ENCODE measurements at places on chromosomes 5 and 9. TPM values are rescaled to one million over a fixed set of nuclear protein-coding genes. Genes with fewer than 3 reads are reported as not detected.

The CRB2 gene
- polyA plus RNA-seq, result 0.03 TPM

The ATOSB gene
- 10.3 TPM for polyA plus RNA-seq

The UQCRQ gene
- polyA plus RNA-seq, result 499 TPM

The CFAP90 gene
- 1.2 TPM for polyA plus RNA-seq

- H3K27me3 ChIP-seq, result no peaks in the 10 kb centered on the region
- H3K27ac ChIP-seq, result no peak overlapping the region
- no peak overlapping the region for H3K4me3 ChIP-seq
- no peaks in the 10 kb centered on the region for H3K36me3 ChIP-seq
Measured at GRCh38 chr5:74616236-74617146, 24.0 kb downstream of the ENC1 start.

GRCh38 chr5:98543490-98543889 is 230.0 kb upstream of the RGMB start:
- no peak overlapping the region for H3K4me3 ChIP-seq
- H3K27ac ChIP-seq, result no peak overlapping the region
- H3K27me3 ChIP-seq, result no peaks in the 10 kb centered on the region
- DNase-seq, result no peak
- H3K4me1 ChIP-seq, result no peaks in the 10 kb centered on the region

- no peaks in the 10 kb centered on the region for H3K36me3 ChIP-seq
- no peak overlapping the region for H3K4me3 ChIP-seq
- peaks cover 2% of the 10 kb centered on the region for H3K4me1 ChIP-seq
- peaks cover 75% of the 10 kb centered on the region for H3K27me3 ChIP-seq
- DNase-seq, result no peak
Measured at GRCh38 chr5:176737746-176738636, 72.4 kb upstream of the UNC5A start.

DNA sequence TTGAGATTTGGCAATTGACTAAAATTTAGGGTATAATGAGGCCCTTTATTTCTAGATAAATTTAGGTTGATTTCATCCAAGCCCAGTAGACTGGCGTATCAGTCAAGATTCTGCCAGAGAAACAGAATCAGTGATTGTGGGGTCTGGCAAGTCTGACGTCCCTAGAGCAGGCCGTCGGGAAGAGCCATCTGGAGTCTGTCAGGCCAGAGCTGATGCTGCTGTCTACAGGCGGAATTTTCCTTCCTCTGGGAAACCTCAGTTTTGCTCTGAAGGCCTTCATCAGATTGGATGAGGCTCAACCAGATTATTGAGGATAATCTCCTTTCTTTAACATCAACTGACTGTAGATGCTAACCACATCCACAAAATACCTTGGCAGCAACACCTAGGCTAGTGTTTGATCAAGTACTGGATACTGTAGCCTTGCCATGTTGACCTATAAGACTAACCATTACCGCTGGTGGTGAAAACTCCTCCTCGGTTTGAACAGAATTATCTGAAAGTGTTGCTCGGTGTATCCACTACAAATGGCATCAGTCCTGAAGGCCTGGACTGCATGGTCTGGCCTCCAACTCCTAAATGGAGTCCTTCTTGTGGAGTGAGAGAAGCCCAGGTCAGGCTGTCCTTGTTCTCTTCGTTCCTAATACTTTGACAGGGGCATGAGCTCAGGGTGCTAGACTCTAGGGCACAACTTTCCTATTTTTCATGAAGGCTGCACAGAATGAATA is 83.2 kb upstream of the ANKH start:
- H3K4me3 ChIP-seq, result no peak overlapping the region
- no peaks in the 10 kb centered on the region for H3K4me1 ChIP-seq
- H3K36me3 ChIP-seq, result no peaks in the 10 kb centered on the region
- H3K27me3 ChIP-seq, result no peaks in the 10 kb centered on the region
- DNase-seq, result no peak
- H3K27ac ChIP-seq, result no peak overlapping the region

GRCh38 chr5:122376250-122376649 is 64.2 kb downstream of the SNCAIP start:
- peak; percentile 15 for DNase-seq
- no peaks in the 10 kb centered on the region for H3K36me3 ChIP-seq
- no peak overlapping the region for H3K27ac ChIP-seq
- no peaks in the 10 kb centered on the region for H3K4me1 ChIP-seq
- no peak overlapping the region for H3K4me3 ChIP-seq

- no peaks in the 10 kb centered on the region for H3K27me3 ChIP-seq
- peaks cover 71% of the 10 kb centered on the region for H3K36me3 ChIP-seq
- H3K4me1 ChIP-seq, result no peaks in the 10 kb centered on the region
- no peak overlapping the region for H3K4me3 ChIP-seq
- no peak for DNase-seq
Measured at GRCh38 chr5:1468247-1468612, 23.0 kb upstream of the SLC6A3 start.
